Activated T-cell treated with anti-CD3 and anti-CD28 coated beads for 24 hours (primary cell): ENCODE measurements at places on chromosomes 3 and 15.

GRCh38 chr3:69510481-69511030 is 124.7 kb upstream of the FRMD4B start:
- no peak for DNase-seq

DNA sequence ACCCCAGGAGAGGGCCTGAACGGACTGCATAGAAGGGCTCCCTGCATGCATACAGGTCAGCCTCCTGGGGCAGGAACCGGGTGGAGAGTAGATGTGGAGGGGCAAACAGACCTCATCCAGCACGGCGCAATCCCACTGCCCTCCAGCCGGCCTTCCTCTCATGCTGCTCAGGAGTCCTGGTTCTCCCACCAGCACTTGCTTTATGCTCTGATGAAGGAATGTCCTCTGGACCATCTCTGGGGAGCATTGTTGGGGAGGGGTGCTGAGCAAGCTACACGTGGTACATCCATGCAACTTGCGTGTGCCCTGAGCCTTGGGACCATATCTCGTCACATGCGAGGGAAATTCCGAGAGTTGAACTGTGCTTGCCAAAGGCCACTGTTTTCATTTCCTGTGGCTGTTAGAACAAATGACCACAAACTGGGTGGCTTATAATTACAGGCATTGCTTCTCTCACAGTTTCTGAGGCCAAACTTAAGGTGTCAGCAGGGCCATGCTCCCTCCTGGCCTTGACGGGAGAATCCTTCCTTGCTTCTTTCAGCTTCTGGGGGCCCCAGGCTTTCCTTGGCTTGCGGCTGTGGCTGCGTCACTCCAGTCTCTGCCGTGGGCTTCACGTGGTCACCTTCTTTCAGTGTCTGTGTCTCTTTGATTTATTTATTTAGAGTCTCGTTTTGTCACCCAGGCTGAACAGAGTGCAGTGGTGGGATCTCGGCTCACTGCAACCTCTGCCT is 12.2 kb downstream of the SELENOS start:
- DNase-seq: no peak

GRCh38 chr3:146830231-146830630 is 225.1 kb upstream of the PLSCR5 start:
- no peak for DNase-seq

DNA sequence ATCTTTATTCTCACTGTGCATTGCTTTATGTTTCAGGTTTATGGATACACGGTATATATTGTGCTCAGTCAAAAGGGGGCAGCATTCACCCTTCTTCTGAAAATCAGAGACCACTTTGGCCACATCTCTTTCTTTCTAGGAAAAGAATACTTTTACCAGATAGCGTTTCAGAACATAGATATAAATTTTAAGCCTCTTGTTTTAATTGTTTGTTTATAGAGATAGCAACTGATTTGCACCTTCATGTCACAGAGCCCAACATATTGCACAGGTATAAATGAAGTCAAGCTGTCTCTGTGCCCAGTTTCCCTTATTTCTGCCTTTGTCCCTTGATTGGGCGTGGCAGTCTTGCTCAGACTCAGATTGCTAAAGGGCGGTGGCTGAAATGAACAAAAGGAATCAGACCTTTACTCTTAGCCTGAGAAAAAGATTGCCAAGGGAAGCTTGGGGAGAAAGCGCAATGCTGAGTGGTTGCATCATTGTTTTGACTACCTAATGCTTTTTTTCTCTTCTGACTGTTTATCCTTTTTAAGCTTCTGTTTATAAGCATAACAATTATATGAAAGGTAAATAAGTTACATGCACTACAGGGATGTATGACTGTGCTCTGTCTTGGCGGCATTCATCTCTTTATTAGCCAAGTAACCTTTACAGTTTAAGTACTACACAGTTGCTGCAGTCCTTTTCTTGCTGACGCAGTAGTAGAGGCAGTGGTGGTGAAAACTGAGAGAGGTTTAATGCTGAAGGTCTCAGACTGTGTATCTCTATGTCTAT is 70.8 kb upstream of the ZBTB20 start:
- DNase-seq: peak; percentile 4

DNA sequence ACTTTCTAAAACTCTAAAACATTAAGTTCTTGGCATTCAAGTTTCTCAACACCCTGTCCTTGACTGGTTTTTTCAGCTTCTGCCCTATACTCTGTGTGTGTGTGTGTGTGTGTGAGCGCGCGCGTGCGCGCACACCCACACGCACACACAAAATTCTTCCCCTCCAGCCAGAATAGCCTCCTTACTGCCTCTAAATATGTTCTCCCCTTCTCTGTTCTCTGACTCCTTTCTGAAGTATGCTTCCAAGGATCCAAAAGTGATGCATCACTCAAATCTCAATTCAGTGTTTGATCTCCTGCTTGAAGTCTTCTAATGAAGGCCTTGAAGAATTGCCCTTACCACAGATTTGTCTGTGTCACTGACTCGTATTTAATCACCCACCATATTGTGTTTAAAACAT is 129.8 kb downstream of the SLC25A26 start:
- no peak for DNase-seq

GRCh38 chr3:194259982-194260766 is 91.0 kb downstream of the CPN2 start:
- DNase-seq: no peak

DNA sequence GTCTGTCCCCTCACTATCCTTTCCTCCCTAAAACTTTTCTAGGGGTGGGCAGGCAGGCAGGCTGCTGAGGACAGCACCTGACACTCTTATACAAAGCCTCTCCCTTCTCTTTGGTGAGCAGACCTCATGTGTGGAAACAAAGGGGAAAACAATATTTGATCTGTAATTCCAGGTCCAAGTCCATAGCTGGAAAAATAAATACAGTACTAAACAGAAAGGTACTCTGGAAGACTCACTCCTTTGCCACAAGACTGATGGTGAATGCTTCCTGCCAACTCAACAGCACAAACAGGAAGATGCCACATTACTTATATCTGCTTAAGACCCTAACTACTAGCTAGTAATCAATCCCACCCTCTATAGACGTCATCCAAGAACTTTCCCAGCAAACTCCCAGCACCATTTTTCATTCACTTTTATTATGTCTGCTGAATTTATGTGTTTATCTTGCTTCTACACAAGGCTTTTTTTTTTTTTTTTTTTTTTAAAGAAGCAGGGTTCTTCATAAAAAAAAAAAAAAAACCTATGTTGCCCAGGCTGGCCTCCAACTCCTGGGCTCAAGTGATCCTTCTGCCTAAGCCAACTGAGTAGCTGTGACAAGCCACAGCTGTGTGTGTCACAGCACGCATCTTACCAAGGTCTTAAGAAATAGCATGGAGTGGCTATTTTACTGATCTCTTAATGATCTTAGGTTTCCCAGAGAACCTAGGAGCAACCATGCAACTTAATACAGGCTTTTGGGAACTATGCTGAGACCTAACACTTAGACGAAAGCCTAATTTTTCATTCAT is 44.2 kb upstream of the CSPG5 start:
- DNase-seq: no peak

DNA sequence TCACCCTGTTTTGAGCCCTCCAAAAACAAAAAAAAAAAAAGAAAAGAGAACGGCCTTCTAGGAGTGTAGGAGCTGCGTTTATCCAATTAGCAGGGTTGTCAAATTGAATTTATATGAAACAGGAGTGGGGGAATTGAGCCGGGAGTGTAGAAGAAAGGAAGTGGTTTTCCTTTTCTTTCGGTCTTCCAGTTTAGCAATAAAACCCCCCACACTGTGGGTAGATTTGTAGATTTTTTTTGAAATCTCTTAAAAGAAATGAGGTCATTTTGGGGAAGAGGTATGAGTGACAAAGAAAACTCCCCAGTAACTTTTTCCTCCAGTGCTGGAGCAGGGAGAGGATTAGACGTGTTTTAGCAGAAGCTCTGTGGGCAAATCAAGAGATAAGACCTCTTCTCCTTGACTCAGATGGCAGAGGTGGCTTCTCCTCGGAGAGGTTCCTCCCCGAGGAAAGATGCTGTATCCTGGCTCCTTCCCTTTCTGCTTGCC is 30.8 kb downstream of the BOC start:
- DNase-seq: no peak

- no peak for DNase-seq
Measured at GRCh38 chr15:63803106-63803886, 30.5 kb downstream of the HERC1 start.

- DNase-seq: no peak
Measured at GRCh38 chr3:117281371-117281770, 571.8 kb downstream of the TUSC7 start.

GRCh38 chr15:82882273-82882928 is 70.1 kb downstream of the HOMER2 start:
- DNase-seq: no peak

GRCh38 chr15:44158111-44158510 is 37.0 kb downstream of the FRMD5 start:
- DNase-seq: no peak

DNA sequence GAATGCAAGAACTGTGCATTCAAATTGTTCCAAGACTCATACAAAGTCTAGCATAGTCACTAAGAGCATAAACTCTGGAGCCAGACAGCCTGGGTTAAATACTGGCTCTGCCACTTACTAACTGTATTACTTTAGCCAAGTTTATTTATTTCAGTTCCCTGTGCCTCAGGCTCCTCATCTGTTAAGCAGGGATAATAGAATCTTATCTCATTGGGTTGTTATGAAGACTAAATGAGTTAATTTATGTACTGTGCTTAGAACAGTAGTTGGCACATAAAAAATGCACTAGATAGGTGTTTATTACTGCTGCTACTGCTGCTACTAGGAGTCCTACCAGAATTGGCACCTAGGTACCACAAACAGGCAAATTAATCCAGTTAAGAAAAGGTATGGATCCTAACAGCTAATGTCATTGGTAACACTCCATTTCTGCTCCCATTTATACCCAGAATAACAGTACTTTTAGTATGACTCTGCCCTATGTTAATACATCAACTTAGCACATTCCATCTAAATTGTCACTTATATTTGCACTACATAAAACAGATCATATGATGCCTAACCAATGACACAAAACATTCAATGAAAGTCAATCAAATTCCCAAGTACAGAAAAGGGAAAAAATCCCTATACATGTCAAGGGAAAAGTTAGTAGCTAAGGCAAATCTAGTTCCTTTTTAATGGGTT is 45.7 kb downstream of the GSK3B start:
- DNase-seq: no peak

- DNase-seq: no peak
Measured at GRCh38 chr3:126668450-126669401, 13.8 kb upstream of the TXNRD3 start.

DNA sequence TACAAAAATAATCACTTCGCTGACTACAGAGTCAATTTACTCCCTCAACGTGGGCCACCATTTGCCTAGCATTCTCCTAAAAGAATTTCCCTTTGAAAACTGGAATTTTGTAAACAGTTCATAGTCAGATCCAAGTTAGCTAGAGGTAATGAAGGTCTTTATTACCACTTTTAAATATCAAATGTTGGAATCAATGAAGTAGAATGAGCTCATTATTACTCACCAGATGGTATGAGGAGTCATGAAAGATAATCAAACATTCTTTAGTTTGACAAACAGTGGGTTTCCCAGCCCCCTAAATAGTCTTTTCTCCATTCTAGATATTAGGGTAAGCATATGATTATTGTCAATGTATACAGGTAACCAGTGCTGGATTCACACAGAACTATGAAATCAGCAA is 455.7 kb upstream of the THBS1 start:
- no peak for DNase-seq

DNA sequence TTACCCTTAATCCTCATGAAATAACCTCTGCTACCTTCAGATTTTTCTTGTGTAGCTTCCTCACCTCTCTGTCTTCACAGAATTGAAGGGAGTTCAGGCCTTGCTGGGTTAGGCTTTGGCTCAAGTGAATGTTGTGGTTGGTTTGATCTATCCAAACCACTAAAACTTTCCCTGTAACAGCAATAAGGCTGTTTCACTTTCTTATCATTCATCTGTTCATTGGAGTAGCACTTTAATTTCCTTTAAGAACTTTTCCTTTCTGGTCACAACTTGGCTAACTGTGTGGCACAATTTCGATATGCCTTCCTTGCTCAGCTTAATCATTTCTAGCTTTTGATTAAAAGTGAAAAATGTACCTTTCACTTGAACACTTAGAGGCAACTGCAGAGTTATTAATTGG is 129.8 kb downstream of the NR1I2 start:
- no peak for DNase-seq

DNA sequence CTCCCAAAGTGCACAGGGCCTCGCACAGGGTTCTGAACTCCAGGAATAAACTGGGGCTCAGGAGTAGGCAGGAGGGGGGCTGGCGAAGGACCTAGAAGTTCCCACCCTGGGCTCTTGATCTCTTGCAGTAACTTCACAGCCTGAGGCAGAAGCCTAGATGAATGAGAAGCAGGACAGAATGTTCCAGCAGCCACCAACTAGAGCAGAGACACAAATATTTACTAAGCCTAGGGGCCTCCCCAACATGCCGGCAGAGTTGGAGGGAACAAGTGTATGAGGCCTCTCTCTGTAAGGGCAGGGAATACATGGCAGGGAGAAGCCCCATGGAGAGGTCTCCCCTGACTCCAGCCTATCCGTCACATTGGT is 25.3 kb upstream of the C15orf39 start:
- no peak for DNase-seq

DNA sequence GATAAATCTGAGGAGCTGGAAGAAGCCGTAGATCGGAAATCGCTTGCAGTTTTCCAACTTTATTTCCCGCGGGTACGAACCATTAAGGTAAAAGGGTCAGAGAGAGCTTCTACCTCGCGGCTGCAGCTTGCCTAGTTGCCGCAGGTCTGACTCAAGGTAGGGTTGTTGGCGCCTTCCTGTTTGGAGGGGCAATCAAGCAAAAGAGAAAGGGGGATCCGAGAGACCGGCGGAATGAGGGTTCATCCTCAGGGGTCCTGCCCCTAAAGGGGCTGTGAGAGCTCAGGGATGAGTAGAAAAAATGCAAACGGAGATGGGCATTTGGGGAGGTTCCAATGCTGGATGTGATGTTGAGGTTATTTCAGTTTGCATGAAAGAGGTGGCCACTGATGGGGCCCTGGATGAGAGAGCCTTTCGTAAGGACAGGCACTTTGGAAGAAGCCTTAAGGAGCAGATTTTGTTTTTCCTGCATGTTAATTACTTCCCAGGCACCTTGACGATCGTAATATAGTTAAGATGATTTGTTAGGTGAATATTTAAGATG is 265.4 kb downstream of the CGGBP1 start:
- DNase-seq: no peak

DNA sequence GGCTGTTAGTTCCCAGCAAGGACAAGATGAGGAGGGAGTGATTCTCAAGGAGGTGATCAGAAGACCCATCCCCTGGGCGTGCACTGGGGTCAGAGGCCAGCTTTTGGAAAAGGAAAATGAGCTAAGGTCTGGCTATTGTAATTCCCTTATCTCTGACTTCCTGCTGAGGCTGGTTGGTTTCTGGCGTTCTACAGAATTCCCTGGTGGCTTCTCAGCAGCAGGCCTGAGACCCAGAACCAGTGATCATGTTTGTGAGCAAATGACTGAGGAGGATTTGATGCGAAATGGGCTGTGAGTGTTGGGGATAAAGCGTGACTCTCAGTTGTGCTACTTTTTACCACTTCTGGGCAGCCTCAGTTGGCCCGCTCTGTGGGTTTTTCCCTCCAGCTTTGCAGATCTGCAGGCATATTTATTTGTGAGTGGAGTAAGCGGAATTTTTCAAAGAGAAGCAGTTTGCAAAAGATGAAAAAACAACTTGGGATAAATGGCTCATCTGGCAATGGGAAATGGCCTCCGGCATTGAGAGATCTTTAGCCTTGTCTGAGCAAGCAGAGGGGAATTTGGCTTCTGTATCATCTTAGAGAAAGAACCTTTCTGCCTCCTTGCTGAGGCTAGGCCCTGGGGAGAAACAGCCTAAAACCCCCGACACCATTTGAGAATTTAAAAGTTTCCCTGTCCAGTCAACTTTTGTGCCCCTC is 102.7 kb downstream of the SLCO3A1 start:
- no peak for DNase-seq

GRCh38 chr3:72161881-72162595 is 377.1 kb upstream of the PROK2 start:
- DNase-seq: no peak

- no peak for DNase-seq
Measured at GRCh38 chr15:41291065-41291631, 41.2 kb downstream of the OIP5 start.
